Endodermal cell (in vitro differentiated cells): ENCODE measurements at places on chromosomes 3 and 15. TPM values are rescaled to one million over a fixed set of nuclear protein-coding genes. Genes with fewer than 3 reads are reported as not detected.

DNA sequence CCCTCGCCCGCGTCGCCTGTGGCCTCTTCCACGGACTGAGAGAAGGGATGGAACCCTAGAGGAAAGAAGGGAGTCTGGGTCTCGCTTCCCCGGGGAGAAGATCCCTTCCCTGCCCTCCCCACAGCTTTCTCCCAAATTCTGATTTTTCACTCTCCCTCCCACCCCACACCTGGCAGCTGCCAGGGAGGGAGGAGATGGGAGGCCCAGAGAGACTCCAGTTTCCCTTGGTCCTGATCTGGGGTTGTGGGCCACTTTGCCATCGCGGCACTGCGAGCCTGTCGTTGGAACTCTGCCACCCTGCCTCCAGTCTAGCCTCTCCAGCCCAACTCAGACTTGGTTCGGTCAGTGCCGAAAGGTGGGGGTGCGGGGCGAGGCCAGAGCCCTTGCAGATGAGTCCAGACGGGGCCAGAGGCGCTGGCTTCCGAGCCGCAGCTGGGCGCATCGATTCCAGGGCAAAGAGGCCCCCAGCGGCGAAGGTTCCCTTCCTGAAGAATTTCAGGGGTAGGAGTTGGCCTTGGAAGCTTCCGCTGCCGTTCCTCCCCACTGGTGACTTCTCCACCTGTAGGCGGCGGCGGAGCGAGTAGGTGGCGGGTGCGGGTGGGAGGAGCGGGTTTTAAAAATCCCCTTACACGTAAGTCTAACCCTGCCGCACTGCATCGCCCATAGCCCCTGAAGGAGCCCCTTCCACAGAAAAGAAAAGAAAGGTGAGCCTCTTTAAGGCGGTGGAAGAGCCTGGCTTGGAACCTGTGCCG is 5.2 kb downstream of the WNT5A start:
- DNase-seq: peak; percentile 81

DNA sequence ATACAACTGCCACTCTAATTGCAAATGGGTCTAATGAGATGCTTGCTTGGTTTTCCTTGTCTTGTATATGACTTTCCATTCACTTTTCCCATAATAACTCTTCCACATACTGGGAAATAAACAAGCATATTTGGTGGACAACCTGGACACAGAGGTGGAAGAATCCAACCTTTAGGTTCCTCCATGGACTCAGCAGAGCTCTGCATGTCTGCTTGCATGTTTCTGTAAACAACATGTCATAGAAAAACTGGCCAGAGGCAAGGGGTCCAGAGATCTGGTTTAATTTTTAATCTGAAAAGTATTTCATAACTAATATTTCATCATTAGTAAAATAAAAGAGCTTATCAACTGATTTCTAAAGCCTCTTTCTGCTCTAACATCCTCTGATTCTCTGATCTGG is 30.2 kb downstream of the GOLIM4 start:
- no peak for DNase-seq

DNA sequence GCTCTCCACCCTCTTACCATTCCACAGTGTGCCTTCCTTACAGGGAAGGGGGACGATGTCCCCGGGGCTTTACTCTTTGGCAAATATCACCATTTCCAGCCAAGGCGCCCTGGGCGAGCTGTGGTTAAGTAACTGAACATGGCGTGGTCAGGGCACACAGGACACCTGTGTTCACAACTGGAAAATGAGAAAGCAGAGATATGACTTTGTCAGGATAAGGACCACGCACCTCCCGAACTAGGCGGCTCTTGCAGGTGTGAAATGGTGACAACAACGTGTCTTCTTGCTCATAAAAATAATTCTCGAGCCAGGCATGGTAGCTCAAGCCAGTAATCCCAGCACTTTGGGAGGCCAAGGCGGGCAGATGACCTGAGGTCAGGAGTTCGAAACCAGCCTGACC is 154.8 kb downstream of the LRRC28 start:
- no peak for DNase-seq

DNA sequence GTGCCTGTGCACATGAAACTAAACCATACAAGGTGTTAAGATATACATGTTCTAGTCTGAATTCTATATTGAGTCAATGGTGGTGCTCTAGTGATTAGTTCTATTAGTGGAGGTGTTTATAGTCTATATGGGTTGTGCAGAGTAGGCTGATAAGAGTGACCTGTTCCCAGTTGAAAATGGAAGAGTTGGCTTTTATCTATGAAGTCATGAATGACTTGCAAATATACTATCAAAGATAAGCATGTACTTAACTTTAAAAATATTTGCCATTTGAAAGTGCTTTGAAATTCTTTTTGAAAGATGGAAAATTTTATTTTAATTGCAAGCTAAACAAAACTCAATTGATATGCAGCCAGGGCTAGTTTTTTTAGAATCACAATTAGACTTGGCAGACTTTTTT is 150.6 kb upstream of the SGO1 start:
- DNase-seq: no peak

DNA sequence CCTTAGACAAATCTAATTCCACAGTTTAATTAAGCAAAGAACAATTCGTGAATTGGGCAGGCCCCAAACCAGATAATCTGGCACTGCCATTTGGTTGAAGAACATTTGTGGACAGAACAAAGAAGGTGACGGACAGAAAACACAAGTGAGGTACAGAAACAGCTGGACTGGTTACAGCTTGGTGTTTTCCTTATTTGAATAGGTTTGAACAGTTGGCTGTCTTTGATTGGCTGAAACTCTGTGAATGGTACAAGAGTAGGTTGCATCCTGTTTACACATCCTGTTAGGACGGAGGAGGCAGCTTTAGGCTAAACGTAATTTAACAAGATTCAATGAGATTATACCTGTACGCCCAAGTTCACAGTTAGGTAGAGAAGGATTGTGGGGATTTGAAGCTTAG is 114.4 kb downstream of the LPP start:
- no peak for DNase-seq

DNA sequence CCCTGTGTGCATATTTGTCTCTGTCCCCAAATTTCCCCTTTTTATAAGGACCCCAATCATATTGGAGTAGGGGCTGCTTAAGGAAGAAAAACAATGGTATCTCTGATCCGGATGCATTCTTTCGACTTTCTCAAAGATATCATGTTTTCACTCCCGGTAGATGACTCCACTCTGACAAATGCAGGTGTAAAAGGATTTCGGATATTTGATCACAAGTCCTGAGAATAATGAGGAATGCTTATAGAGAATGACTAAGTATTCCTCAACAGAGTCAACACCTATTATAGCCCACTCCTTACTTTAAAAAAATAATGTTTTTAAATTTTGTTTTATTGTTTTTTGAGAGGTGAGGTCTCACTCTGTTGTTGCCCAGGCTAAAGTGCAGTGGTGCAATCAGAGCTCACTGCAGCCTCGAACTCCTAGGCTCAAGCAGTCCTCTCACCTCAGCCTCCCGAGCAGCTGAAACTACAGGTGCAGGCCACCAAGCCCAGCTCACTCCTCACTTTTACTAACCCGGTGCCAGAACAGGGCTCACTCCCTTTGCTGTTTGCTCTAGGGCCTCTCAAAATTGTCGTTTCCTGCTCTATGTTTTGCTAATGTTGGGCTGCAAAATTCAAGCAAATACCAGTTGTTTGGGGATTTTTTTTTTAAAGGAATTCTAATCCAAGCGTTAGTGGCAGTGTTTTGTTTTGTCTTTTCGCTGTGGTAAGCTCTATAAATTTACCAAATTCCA is 24.6 kb downstream of the COL8A1 start:
- DNase-seq: no peak

GRCh38 chr3:134341389-134341788 is 32.9 kb downstream of the AMOTL2 start:
- peak; percentile 38 for DNase-seq

DNA sequence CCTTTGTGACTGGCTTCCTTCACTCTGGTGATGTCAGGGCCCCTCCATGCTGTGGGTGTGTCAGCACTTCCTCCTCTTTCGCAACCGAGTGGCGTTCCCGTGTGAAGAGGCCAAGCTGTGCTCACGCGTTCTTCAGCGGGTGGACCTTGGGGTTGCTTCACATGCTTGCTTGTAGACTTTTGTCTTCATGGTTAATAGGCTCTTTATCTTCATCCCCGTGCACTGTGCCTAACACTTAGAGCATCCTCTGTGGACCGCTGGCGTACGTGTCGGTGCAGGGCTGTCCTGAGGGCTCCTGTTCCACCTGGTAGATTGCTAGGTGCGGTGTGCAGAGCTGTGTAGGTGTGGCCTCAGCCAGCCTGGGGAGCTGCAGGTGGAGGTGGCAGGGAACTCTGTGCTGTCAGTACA is 182.3 kb downstream of the OR4M2 start:
- no peak for DNase-seq

GRCh38 chr15:101538177-101538576 is 48.7 kb upstream of the PCSK6 start:
- peak; percentile 17 for DNase-seq

DNA sequence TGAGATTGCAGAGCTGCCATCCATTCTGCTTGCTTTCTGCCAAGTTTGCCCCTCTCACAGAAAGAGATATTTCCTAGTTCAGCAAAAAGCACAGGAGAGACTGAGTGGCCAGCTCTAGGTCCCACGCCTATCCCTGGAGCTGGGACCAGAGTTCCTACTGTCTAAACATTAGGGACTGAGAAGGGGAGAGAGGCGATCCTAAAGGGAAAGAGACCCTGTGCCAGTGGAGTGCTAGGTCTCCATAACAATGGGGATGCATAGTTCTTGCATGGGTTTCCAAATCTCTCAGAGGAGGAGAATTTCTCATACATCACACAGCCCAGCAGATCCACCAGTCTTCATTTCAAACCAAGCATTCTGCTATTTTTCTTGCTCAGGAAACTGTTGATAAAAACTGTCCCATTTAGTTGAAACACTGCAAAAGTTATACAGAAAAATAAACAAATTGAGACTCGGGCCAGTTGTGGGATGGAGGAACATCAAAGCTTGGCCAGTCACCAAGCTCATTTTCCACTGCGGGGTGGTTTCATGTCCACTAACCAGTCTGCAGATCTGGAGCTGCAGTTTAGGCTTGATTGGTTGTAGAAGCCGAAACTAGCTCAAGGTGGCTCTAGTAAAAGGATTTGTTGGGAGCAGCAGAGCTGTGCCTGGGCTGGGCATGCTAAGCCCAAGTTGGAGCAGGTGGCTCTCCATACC is 62.7 kb downstream of the EEFSEC start:
- DNase-seq: no peak

GRCh38 chr15:85704720-85705429 is 89.8 kb downstream of the KLHL25 start:
- no peak for DNase-seq

DNA sequence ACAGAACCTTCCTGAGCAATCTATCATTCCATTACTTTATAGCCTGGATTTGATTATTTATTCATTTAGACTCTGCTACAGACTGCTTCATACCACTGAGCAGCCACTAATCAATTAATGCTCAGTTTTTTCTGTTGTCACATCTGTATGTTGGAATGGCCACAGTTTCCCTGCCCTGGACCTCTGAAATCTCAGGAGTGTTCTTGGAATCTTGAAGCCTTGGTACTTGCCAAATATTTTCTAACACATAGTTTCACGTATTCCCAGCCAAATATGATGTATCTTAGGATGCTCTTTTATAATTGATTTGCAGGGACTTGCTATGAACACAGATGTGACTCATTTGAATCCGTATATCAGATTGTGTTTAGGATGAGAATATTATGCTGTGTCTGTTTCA is 225.8 kb downstream of the TAFA4 start:
- DNase-seq: no peak

DNA sequence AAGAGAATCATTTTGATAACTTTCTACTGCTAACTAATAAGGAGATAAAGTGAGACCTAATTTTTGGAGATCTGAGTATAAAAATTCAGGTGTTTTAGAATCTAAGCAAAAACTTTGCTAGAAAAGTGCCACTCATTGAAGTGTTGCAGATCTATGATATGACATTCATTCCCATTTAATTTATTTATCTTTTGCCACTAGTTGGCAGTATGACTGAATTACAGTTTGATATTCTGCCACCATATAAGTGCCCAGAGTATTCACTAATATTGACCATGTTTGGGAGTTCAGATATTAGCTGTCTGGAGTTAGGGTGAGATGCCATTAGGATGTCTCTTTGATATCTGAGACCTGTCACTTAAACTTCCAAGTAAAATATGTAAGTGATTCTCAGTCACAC is 251.3 kb upstream of the GBE1 start:
- DNase-seq: no peak

The RBM5 gene
- 143 and 166 TPM in 2 replicates for total RNA-seq

The KNSTRN gene
- 45.5 to 92.4 TPM (median 82.4 TPM) in 3 replicates for total RNA-seq

The CASR gene
- total RNA-seq: not detected in 3 replicates

The SLC12A1 gene
- not detected in 2 replicates for total RNA-seq

The LRRC49 gene
- 7.3 to 13.5 TPM (median 10.7 TPM) in 3 replicates for total RNA-seq

The SPESP1 gene
- total RNA-seq: not detected in 3 replicates

The CPEB1 gene
- 0.36 to 1.5 TPM (median 1.0 TPM) in 3 replicates for total RNA-seq

The FBXO40 gene
- total RNA-seq: not detected in 3 replicates

The KLHL24 gene
- 28.2 and 29.9 TPM in 2 replicates for total RNA-seq

The CHRNB4 gene
- 0.22 to 0.40 TPM (median 0.38 TPM) in 3 replicates for total RNA-seq

The TNFAIP8L3 gene
- not detected in 3 replicates for total RNA-seq

The OR5K2 gene
- not detected in 2 replicates for total RNA-seq

The RTP4 gene
- total RNA-seq: not detected in 3 replicates

The TRPM1 gene
- not detected in 2 replicates for total RNA-seq

The MKRN2OS gene
- not detected in 2 replicates for total RNA-seq

The GOLGB1 gene
- 44.0 and 47.8 TPM in 2 replicates for total RNA-seq
